ENCODE measurements at places on chromosomes 3 and 15. TPM values are rescaled to one million over a fixed set of nuclear protein-coding genes. Genes with fewer than 3 reads are reported as not detected.

DNA sequence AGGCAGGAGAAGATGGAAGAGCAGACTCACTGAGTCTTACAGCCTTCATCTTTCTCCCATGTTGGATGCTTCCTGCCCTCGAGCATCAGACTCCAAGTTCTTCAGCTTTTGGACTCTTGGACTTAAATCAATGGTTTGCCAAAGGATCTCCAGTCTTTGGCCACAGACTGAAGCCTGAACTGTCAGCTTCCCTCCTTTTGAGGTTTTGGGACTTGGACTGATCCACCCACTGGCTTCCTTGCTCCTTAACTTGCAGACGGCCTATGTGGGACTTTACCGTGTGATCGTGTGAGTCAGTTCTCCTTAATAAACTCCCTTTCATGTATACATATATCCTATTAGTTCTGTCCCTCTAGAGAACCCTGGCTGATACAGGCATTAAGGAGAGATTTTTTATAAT lies 62.4 kb upstream of the TNIK start:
- no peaks in the 10 kb centered on the region for H3K27me3 ChIP-seq
- no peak for DNase-seq
- no peak overlapping the region for H3K4me3 ChIP-seq
- no peak overlapping the region for H3K27ac ChIP-seq

DNA sequence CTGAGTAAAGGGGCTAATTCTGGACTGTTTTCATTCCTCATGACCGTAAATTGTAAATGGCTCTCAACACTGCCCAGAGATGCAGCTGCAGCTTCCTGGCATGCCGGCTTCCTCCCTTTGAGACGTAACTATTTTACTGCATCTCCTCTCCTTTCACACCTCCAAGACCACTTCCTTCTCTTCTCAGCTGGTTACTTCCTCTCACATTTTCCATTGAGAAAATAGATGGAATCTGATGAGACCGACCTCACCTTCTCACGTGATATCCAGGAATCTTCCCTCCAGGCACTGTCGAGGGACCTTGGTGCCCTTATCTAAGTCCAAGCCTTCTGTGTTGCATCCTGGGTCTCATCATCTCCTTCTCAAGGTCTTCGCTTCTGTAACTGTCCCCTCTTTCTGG lies 12.7 kb downstream of the LYSMD4 start:
- DNase-seq: no peak
- H3K36me3 ChIP-seq: no peaks in the 10 kb centered on the region
- H3K4me1 ChIP-seq: peaks cover 14% of the 10 kb centered on the region
- no peak overlapping the region for H3K27ac ChIP-seq
- H3K4me3 ChIP-seq: no peak overlapping the region

DNA sequence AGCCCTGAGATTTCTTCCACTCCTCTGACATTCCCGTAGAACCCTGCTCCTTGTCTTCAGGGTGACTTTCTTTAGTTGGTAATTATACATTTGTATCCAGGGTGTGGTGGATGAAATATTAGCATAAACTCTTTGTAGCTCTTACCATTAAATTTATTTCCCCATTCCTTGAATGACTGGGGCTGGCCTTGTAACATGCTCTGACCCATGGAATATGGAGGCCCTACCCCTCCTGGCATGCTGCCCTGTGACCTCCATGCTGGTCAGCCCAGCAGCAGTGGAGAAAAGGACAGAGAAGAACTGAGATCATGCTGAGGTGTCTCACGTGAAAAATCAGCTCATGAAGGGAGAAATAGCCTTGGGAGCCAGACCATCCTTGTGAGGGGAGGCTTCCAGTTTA lies 96.1 kb upstream of the PROK2 start:
- DNase-seq: no peak
- H3K27ac ChIP-seq: no peak overlapping the region
- no peaks in the 10 kb centered on the region for H3K36me3 ChIP-seq
- no peak overlapping the region for H3K4me3 ChIP-seq
- H3K27me3 ChIP-seq: no peaks in the 10 kb centered on the region

GRCh38 chr15:36755341-36756000 lies 176.0 kb downstream of the CDIN1 start:
- no peaks in the 10 kb centered on the region for H3K4me1 ChIP-seq
- no peak overlapping the region for H3K27ac ChIP-seq
- DNase-seq: no peak
- H3K27me3 ChIP-seq: no peaks in the 10 kb centered on the region

DNA sequence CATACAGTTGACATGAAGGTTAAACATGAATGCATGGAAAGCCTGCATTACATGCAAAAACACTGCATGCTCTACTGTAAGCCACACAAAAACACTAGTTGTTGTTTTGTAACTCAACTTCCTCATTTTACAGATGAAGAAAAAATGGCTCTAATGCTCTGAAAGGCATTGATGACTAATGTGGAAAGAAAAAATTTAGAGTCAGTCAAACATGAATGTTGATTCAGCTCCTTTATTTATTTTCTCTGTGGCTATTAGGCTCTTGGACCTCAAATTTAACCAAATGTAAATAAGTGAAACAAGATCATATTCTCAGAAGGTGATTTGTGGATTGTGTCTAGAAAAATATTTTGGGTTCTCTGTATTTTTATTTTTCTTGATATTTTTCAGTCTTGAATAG lies 336.7 kb upstream of the ZNF717 start:
- no peaks in the 10 kb centered on the region for H3K36me3 ChIP-seq
- DNase-seq: no peak
- no peak overlapping the region for H3K4me3 ChIP-seq
- H3K27ac ChIP-seq: no peak overlapping the region
- H3K4me1 ChIP-seq: no peaks in the 10 kb centered on the region
- H3K27me3 ChIP-seq: no peaks in the 10 kb centered on the region

GRCh38 chr3:33490641-33491241 lies 50.5 kb upstream of the UBP1 start:
- no peak overlapping the region for H3K27ac ChIP-seq
- no peaks in the 10 kb centered on the region for H3K27me3 ChIP-seq
- no peak overlapping the region for H3K4me3 ChIP-seq
- H3K4me1 ChIP-seq: no peaks in the 10 kb centered on the region

DNA sequence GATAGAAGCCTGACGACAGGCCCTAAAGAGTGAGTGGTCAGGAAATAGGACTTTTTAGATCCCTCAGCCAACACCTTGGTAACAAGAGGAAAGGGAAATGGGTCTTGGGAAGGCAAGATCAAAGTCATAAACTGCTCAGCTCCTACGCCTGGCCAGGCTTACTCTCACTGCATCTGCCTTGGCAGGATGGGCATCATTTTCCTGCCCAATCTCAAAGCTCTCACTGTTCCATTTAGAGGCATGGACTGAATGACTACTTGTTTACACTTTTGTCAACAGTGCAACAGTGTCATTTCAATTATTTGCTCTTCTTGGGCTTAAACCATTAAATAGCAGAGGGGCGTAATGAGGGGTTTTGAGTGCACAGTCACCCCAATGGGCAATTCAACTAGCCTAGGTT lies 808.7 kb downstream of the GRM7 start:
- no peak overlapping the region for H3K4me3 ChIP-seq
- H3K27ac ChIP-seq: no peak overlapping the region
- H3K36me3 ChIP-seq: no peaks in the 10 kb centered on the region
- no peaks in the 10 kb centered on the region for H3K27me3 ChIP-seq

GRCh38 chr3:10140996-10141546 lies 507 bp upstream of the VHL start:
- H3K4me3 ChIP-seq: peak overlapping the region; percentile 79
- no peak for DNase-seq
- H3K27me3 ChIP-seq: no peaks in the 10 kb centered on the region
- peaks cover 4% of the 10 kb centered on the region for H3K36me3 ChIP-seq

GRCh38 chr15:83106994-83107840 lies at the start of gene TM6SF1:
Gene TM6SF1, plus strand, starts transcription at chr15:83107645. Its CDS starts 36 bp downstream, at chr15:83107681.
- H3K4me1 ChIP-seq: no peaks in the 10 kb centered on the region
- peak within 1 kb of the TSS; percentile 52 for H3K27ac ChIP-seq
- no peaks in the 10 kb centered on the region for H3K36me3 ChIP-seq

GRCh38 chr3:170355738-170356595 lies 1.5 kb upstream of the SKIL start:
- peak overlapping the region; percentile 88 for H3K4me3 ChIP-seq
- H3K4me1 ChIP-seq: peaks cover 10% of the 10 kb centered on the region
- H3K27ac ChIP-seq: peak overlapping the region; percentile 99
- no peaks in the 10 kb centered on the region for H3K36me3 ChIP-seq
- no peaks in the 10 kb centered on the region for H3K27me3 ChIP-seq

GRCh38 chr3:124258057-124258500 lies 266.2 kb upstream of the ROPN1 start:
- no peak for DNase-seq
- H3K4me3 ChIP-seq: no peak overlapping the region

DNA sequence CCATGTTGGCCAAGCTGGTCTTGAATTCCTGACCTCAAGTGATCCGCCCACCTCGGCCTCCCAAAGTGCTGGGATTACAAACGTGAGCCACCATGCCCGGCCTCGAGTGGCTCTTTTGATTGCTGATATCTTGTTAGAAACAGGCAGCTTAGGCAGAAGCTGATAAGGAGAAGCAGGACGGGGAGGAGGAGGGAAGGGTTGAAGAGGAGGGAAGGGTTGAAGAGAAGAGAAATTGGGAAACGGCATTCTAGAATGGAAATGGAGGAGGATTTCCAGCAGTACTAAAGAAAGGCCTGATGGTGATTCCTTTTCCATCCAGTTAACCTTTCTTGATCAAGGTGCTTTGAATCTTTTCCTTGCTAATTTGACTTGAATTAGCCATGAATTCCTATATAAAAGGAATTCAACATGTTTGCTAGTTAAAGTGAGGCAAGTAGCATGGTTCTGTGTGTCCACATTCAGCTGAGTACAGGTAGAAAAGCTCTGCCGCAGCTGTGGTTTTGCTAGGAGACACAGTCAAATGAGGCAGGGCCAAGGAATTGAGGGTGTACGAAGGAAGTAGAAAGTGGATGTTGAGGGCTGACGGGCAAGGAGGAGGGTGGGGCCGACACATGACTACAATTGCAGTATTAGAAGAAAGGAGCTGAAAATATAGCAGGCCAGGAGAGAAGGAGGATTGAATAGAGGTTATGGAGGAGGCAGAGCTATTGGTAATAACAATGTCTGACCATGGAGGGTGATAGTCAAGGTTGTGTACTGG lies 27.2 kb upstream of the ATP1B3 start:
- H3K27ac ChIP-seq: no peak overlapping the region
- DNase-seq: no peak
- H3K36me3 ChIP-seq: no peaks in the 10 kb centered on the region
- no peak overlapping the region for H3K4me3 ChIP-seq
- H3K27me3 ChIP-seq: no peaks in the 10 kb centered on the region
- peaks cover 19% of the 10 kb centered on the region for H3K4me1 ChIP-seq

DNA sequence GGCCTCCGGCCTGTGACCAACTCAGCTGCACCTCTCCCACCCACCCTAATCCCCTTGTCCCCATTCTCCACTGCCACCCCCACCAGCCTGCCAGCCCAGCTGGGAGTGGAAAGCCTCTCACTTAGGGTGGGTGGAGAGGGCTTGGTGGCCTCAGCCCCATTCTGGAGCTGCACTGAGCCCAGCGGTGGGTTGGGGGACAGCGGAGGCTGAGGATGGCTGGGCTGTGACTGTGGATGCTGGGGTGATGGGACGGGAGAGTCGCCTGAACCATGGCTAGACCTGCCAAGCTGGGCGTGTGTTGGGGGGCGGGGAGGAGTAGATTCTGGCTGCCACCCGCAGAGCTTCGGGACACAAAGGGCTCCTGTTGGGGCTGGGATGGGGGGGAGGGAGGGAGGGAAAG lies 1.8 kb downstream of the CLCN2 start:
- H3K4me1 ChIP-seq: peaks cover 24% of the 10 kb centered on the region
- H3K27ac ChIP-seq: no peak overlapping the region
- H3K4me3 ChIP-seq: no peak overlapping the region
- peaks cover 7% of the 10 kb centered on the region for H3K36me3 ChIP-seq
- DNase-seq: no peak

GRCh38 chr3:184873141-184873540 lies 61.2 kb downstream of the VPS8 start:
- no peak overlapping the region for H3K27ac ChIP-seq
- no peaks in the 10 kb centered on the region for H3K36me3 ChIP-seq
- H3K4me1 ChIP-seq: no peaks in the 10 kb centered on the region
- H3K4me3 ChIP-seq: no peak overlapping the region

GRCh38 chr3:56758539-56758981 lies 43.2 kb downstream of the ARHGEF3 start:
- H3K4me1 ChIP-seq: peaks cover 10% of the 10 kb centered on the region
- H3K36me3 ChIP-seq: no peaks in the 10 kb centered on the region
- no peak overlapping the region for H3K4me3 ChIP-seq
- no peak for DNase-seq

GRCh38 chr3:169610888-169611291 lies 52.6 kb downstream of the MECOM start:
- H3K4me3 ChIP-seq: no peak overlapping the region
- no peak for DNase-seq

- DNase-seq: no peak
- no peaks in the 10 kb centered on the region for H3K36me3 ChIP-seq
- peaks cover 8% of the 10 kb centered on the region for H3K4me1 ChIP-seq
- no peak overlapping the region for H3K4me3 ChIP-seq
Measured at GRCh38 chr15:90818251-90819210, 49.9 kb upstream of the FURIN start.

C3orf85 gene
- 1.5 TPM for total RNA-seq

LNP1 gene
- 2.2 TPM for total RNA-seq

MFGE8 gene
- total RNA-seq: 228 TPM

TRPM1 gene
- total RNA-seq: not detected

MYL3 gene
- not detected for total RNA-seq

RPS27L gene
- total RNA-seq: 143 TPM

INSYN1 gene
- total RNA-seq: 1.5 TPM

ADAMTS9 gene
- 9.8 TPM for total RNA-seq

NRG4 gene
- not detected for total RNA-seq

Measured in transverse colon (tissue), 4 donors.